ENCODE measurements at places on chromosomes 1 and 21. TPM values are rescaled to one million over a fixed set of nuclear protein-coding genes. Genes with fewer than 3 reads are reported as not detected.

The ACTA1 gene
- total RNA-seq: not detected

The CENPF gene
- 2.0 TPM for total RNA-seq

The TFF3 gene
- not detected for total RNA-seq

The SHISAL2A gene
- total RNA-seq: 41.9 TPM

The GBP7 gene
- not detected for total RNA-seq

The PTGFR gene
- not detected for total RNA-seq

The FALEC gene
- total RNA-seq: not detected

- no peak for DNase-seq
Measured at GRCh38 chr1:41766546-41766945, 152.2 kb downstream of the HIVEP3 start.

DNA sequence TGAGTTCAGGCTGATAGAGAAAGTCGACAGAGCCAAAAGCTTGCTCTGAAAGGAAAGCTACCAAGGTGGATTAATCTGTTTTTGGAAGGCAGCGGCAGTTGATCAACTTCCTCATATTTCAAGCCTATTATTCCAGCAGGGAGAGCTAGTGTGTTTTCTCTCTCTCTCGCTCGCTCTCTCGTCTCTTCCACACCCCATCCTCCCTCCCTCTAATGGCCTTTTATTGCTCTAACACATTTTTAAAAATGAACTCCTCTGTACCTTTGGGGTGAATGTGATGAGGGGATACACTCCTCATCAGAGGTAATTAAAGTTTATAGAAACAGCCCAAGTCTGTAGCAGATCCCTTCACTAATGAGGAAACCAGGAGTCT, 126.4 kb downstream of the CLIC6 start:
- no peak for DNase-seq

DNA sequence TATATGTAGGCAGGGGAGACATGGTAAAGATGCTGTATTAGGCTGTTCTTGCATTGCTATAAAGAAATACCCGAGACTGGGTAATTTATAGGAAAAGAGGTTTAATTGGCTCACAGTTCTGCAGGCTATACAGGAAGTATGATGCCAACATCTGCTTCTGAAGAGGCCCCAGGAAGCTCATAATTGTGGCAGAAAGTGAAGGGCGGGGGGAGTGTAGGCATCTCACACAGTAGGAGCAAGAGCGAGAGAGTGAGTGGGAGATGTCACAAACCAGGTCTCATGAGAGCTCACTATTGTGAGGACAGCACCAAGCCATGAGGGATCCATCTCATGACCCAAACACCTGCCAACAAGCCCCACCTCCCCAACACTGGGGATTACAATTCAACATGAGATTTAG, 21.1 kb downstream of the MAN1A2 start:
- no peak for DNase-seq

- DNase-seq: no peak
Measured at GRCh38 chr1:41380195-41380594, 19.0 kb downstream of the FOXO6 start.

GRCh38 chr1:8790987-8791386, 26.5 kb downstream of the RERE start:
- no peak for DNase-seq

DNA sequence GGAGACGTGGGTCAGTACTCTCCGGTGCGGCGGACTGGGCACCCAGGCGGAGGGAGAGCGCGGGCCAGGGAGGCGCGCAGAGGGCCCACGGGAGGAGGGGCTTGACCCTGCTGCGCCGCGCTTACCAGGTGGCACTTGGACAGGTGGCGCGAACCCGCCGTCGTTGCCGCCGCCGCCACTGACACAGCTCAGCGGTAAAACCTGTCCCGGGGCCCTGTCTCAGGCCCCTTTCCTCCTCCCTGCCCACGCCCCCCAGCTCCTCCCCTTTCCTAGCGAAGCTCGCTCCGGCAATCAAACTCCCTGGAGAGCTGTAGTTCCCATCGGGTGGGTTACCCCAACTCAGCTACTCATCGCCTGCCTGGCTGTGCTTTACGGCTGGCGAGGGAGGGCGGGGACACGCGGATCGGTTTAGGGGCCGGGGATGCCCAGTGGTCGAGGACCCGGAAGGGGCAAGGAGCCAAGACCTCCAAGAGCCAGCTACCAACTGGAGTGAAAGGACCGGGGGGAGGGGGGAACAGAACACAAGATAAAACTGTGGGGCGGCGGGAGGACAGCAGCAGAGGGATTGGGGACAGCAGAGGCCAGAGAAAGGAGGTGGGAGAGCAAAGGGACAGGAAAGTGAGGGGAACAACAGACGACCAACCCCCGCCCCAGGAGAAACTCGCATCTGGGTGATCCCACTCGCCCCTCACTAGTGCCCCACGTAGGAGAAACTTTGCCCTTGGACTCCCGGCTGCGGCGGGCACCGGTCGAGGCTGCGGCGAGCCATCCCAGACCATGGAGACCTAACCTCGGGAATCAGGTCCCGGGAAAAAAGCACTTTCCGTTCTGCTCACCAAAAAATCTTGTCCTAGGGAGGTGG, 2.9 kb downstream of the GFI1 start:
- no peak for DNase-seq

DNA sequence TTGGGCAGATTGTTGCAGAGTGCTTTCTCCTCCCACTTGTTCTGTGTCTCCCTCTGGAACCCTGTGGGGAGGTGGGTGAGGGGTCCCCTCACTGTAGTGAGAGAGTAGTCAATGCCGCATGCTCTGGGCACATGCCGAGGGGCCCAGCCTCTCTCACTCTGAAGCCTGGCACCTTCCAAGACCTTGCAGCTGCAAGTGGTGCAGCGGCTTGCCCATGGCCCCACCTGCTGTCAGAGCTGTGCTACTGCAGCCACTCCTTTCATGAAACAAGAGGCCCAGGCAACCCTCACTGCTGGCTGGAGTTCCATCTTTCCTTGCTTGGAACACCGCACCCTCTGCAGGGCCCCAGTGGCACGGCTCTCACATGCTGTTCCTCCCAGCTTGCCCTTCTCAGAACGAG, 58.4 kb upstream of the COL6A1 start:
- peak; percentile 44 for DNase-seq

DNA sequence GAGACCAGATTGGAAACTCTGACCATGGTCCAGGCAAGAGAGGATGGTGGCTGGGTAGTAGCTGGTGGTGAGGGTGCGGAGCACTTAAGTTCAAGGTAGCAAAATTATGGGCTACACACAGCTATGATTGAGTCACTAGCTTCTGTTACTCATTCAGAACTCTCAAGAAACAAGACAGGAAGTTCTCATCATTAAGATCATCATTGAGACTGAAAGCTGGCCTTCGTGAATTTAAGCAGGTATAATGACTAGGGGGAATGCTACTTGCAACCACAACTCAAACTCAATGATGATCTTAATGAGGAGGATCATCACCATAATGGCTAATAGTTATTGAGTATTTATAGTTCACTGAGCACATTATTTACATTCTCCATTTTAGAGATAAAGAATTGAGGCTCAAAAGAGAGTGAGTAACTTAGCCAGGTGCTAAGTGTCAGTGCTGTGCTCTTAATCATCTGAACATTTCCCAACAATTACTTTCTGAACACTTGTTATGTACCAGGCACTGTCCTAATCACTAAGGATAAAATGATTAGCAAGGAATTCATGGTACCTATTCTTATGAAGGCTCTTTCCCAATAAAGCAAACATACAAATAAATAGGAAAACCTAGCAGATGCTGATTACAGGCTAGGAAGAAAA, 286.3 kb upstream of the C1orf105 start:
- no peak for DNase-seq

DNA sequence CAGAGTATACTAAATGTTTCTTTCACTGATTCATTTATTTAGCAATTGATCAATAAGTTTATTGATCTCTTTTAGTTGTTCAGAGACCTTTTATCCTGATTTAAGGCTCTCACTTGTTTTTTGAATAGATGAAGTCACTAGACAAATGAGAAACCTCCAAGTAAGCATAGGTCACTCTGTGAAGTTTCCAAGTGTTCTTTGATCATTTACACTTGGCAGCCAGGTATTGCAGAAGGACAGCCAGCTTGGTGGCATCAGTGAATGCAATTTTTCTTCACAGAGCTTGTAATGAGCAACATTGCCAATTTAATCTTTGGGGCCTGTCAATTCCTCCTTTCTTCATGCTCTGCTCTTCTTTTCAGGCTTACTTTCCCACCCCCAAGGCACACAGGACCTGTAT, 413.0 kb downstream of the OMA1 start:
- DNase-seq: no peak

- no peak for DNase-seq
Measured at GRCh38 chr1:194252199-194252598, 1065.8 kb upstream of the B3GALT2 start.

DNA sequence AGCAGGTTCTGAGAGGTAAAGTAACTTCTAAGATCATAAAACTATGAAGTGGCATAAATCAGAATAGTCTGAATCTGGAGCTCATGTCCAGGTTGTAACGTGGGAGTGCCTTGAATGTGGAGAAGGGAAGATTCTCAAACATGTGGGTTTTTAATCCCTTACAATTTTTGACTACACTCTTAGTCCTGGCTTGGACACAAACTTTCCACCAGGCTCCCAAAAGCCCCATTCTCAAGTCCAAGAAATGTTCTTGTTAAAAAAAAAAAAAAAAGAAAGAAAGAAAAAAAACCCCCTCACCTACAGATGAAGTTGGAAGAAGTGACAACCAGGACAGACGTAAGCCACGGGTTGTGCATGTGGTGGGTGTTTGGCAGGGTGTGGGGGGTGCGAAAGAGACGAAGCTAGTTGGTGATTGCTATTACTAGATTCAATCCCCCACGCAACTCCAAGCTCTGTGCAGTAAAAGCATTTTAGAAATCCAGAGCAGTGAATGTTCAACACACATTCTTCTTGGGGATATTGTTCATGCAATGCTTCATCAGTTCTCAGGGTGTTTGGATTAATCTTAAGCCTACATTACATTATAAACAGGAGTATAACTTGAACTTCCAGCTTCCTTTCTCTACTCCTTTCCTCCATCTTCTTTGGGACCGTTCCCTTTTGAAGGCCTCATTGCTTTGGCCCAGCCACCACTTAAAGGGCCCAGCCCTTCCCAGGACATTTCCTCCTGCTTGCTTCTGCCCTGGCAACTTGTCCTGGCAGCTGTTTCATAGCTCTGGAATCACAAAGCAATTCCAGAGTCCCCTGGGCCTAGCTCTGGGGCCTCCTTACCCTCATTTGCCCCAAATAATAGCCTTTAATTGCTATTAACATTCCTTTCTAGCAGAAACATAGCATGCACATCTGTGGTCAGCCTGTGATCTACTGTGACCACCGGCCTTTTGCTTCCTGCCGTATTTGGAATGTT, 41.8 kb downstream of the PHC2 start:
- DNase-seq: no peak
